ENCODE measurements at places on chromosomes 11 and 22. TPM values are rescaled to one million over a fixed set of nuclear protein-coding genes. Genes with fewer than 3 reads are reported as not detected.

The TMEM191C gene
- total RNA-seq = 78.2 TPM

The TSSK2 gene
- 66.0 TPM for total RNA-seq

GRCh38 chr11:47768101-47768612, 1.0 kb upstream of the FNBP4 start:
- H3K27ac ChIP-seq = peak overlapping the region; percentile 96
- H3K36me3 ChIP-seq = no peaks in the 10 kb centered on the region
- H3K4me1 ChIP-seq = peaks cover 3% of the 10 kb centered on the region
- no peaks in the 10 kb centered on the region for H3K27me3 ChIP-seq

- no peaks in the 10 kb centered on the region for H3K27me3 ChIP-seq
- no peak overlapping the region for H3K27ac ChIP-seq
- no peak for DNase-seq
Measured at GRCh38 chr22:17641269-17641668, 2.7 kb downstream of the BCL2L13 start.

DNA sequence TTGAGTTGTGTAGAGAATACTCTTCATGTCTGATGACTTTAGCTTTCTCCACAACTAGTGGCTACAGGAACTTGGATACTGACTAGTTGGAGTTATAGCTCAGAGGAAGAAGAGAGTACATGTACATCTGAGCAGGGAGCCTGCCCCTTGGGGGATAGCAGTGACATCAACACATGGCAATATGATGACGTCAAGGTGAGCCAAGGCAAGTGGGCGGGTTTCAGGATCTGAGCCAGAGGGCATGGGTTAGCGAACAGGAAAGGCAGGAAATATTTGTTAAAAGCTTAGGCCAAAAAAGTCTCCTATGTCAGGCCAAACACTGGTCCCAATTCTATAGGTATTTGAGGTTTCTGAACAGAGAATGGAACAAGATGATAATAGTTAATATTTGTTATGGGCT, 42.0 kb upstream of the HORMAD2 start:
- no peak for DNase-seq
- no peaks in the 10 kb centered on the region for H3K4me1 ChIP-seq
- H3K4me3 ChIP-seq = no peak overlapping the region
- no peak overlapping the region for H3K27ac ChIP-seq
